ENCODE measurements at places on chromosomes 16 and 17. TPM values are rescaled to one million over a fixed set of nuclear protein-coding genes. Genes with fewer than 3 reads are reported as not detected.

The EFNB3 gene
- 4.0 TPM for polyA plus RNA-seq

The HIC1 gene
- 19.2 TPM for polyA plus RNA-seq

The GPR142 gene
- polyA plus RNA-seq = not detected

The ITGA2B gene
- 1.8 TPM for polyA plus RNA-seq

The TAT gene
- not detected for polyA plus RNA-seq

The CHRNE gene
- 1.8 TPM for polyA plus RNA-seq

The PIRT gene
- polyA plus RNA-seq = 0.17 TPM

DNA sequence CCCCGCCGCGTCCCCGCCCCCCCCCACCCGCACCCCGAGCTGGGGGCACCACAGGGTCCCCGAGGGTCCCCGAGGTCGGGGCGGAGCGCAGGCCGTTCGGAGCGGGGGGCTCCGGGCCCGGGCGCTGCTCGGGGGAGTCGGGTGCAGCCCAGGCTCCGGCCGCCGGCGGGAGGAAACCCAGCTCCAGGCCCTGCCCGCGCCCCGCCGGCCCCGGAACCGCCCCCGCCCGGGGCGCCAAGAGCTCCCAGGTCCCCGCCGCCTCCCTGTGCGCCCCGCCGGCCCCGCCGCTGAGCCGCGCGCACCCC is 33.2 kb upstream of the RPH3AL start:
- no peak for DNase-seq

GRCh38 chr17:35773679-35774425 is 13.2 kb downstream of the C17orf50 start:
- peak; percentile 43 for DNase-seq

- no peak for DNase-seq
These were observed 17.9 kb downstream of the TBC1D28 start for GRCh38 chr17:18626152-18626870.

DNA sequence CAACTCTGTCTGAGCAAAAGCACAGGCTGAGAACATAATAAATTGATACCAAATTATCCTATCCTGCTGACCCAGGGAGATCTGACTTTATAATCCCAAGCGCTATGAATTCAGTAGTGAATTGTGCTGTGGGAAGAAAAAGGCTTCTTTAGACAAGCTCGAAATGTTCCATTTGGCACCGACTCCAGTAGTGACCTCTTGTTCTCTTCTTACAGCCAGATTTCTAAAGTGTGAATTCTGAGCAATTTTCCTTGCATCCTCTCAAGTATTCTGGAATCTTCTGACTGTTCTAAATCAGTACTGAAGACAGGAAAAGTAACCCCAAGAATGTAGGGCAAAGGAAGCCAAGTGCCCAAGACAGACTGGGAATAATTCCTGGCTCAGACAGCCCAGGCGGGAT is 58.2 kb downstream of the CDYL2 start:
- DNase-seq = peak; percentile 56

DNA sequence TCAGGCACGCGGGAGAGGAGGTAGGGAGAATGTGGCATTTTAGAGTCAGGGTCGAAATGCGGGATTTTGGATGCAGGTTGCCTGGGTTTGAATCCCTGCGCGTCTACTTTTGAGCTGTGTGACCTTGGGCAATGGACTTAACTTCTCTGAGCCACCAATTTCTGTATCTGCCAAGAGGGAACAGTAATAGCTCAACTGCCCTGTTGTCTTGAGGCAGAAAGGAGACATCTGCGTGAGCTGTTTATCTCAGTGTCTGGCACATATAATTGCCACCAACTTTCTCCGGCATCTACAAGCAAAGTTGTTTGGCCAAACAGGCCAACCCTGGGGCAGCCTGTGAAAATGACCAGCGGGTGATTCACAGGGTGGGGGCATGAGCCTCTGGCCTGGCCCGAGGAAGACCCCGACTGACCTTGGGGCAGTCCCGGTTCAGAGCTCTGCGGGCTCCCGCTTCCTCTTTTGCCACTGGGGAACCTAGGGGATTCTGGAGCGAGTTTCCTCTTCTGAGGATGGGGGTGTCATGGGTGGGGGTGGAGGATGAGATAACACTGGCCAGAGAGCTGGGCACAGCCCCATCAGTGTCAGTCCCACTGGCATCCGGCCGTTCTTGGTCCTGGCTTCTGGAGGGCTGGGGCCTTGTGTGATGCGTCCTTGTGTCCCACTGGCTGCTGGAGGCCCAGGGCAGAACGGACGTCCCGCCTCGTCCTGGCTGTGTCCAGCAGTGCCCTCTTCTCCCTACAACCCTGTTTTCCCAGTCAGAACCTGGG is 1.3 kb downstream of the SNN start:
- no peak for DNase-seq

DNA sequence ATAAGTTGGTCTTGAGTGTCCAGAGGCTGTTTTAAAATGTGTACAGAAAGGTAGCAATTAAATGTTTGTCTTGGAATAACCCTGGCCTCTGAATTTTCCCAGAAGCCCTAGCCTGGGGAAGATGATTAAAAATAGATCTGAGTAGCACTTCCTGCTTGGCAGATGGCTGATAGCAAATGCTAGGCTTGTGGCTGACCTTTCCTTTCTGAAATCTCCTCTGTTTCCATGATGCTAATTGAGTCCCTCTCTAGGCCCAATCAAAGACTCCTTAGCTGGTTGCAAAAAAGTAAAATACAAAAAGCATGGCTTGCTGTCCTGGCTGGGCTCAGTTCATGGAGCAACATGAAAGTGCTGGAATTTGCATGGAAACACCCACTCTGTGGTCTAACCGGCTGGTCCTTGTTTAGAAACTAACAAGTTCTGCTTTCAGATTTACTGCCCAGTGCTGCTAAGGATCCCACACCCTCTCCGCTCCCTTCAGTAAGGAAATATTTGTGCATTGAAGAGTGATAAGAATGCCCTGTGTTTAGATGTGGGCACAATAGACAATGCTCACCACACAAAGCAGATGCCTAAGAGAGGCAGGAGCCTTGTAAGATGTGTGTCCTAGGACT is 40.8 kb downstream of the YPEL2 start:
- peak; percentile 62 for DNase-seq

DNA sequence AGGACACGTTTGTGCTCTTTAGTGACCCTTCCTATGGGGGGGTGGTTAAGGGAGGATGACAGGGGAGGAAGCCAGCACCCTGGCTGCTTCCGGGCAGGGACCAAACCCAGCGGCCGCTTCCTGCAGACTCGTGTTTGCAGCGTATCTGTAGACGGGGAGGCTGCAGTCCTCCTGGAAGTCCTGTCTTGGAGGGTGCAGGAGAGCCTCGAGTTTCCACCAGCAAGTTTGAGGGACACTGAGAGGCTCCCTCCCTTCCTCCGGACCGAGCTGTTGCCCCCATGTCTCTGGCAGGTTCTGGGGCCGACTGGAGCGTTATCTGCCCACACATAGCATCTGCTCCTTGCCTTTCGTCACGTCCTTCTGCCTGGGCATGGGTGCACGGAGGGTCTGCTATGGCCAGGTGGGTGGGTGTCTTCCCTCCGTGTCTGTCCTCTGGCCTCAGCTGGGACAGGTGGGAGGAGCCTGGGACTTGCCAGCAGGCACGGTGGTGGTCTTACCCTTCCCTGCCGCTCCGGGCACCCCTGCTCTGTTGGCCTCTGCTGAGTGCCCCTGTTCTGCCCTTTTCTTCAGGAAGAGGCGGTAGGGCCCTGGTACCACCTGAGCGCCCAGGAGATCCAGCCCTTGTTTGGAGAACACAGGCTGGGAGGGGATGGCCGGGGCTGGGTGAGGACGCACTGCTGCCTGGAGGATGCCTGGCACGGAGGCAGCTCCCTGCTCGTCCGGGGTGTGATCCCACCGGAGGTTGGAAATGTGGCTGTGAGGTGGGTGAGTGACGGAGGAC is 8.8 kb downstream of the ENGASE start:
- no peak for DNase-seq

- no peak for DNase-seq
These were observed 6.4 kb downstream of the CUEDC1 start for GRCh38 chr17:57948555-57949420.

GRCh38 chr17:73900516-73900915 is 256.3 kb upstream of the SDK2 start:
- no peak for DNase-seq

DNA sequence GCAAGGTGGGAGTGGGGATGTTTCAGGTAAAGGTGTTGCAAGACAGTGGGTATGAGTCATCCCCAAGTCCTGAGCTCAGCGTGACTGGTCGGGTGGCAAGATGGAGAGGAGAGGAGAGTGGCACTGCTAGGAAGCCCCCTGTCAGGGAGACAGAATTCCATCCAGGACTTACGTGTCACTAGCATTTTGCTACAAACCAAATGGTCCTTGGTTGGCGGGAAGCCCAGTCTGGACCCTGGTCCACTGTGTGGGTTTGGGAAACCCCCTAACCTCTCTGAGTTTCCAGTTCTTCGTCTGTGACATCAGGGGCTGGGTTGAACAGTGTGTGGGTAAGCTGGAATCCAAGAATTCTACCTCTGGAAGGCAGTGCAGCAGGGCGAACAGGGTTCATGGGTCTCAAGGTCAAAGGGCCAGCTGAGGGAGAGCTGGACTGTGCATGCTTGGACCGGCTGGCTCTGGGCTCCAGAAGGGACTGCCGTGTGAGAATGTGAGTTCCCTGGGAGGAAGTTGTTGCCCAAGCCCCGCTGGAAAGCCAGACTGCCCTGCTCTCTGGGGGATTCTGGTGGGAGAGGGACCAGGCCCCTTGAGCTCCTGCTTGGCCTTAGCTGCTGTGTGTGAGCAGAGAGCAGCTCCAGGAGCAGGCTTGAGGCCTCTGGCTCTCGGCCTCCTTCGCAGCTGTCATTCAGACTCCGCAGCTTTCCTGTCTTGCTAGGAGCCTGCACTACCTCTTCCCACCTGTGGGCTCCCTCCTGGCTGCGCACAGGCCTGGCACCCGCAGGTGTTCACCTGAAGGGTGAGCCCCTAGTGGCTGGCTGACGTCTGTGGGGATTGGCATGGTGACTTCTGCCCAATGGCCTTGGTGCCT is 84.6 kb downstream of the NT5M start:
- no peak for DNase-seq

GRCh38 chr16:83939266-83939855 is 13.7 kb upstream of the OSGIN1 start:
- no peak for DNase-seq

- DNase-seq = peak; percentile 59
These were observed 582.3 kb downstream of the WWOX start for GRCh38 chr16:78681743-78682142.

- DNase-seq = no peak
These were observed 170.2 kb downstream of the RGS9 start for GRCh38 chr17:65307081-65307960.

GRCh38 chr16:24721830-24722238 is 7.6 kb upstream of the TNRC6A start:
- no peak for DNase-seq

DNA sequence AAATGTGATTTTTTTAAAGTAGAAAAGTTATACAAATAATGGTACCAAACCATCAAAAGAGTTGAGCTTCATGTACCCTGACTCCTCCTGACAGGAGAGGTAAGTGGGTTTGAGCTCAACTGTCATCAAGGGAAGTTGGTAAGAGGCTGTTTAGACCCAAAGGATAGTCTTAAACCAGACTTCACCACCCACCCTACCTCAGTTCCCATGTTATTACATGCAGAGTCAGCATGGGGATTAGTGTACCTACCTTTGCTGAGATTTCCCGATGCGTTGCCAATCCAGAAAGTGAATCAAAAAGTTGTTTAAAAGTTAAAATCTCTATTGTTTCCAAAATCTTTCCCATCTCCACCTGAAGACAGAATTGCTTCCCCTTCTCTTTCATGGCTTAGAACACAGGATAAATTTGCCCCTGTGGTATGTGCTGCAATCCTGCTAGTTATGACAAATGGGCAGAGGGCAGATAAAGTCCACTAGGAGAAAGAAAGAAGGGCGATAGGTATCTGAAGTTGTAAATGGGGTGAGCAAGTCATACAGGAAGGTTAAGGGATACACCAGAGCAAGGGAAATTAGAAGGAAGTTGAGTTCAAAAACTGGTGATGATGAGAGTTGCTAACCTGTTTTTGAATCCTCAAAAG is 72.8 kb downstream of the NEUROD2 start:
- DNase-seq = no peak

DNA sequence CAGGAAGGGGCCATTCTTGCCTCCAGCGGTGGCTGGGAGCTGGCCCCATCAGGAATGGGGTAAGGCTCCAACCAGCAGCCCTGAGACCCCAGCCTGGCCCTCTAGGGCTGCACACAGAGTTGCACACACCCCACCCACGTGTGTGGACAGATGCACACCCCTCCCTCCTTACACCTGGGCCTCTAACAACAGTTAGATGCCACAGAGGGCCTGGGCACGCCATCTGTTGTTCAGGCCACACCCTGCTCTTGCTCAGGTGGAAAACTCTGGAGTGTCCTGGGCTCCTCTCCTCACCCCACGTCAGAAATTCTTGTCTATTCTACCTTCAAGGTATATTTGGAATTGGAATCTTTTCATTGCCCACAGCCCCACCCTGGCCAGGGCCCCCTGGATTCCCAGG is 13.3 kb upstream of the RAI1 start:
- no peak for DNase-seq

Measured in muscle of back (tissue), 13 donors.